ENCODE measurements at places on chromosomes 11 and 22.

GRCh38 chr22:45914309-45914708 is 62.7 kb downstream of the WNT7B start:
- DNase-seq = no peak

- no peak for DNase-seq
Measured at GRCh38 chr11:95067841-95068219, 1.1 kb downstream of the SRSF8 start.

- no peak for DNase-seq
Measured at GRCh38 chr11:5700421-5701054, 10.9 kb downstream of the TRIM22 start.

- DNase-seq = no peak
Measured at GRCh38 chr11:15851051-15851498, 505.3 kb downstream of the SOX6 start.

GRCh38 chr22:41752011-41752970 is 48.2 kb upstream of the CCDC134 start:
- no peak for DNase-seq

GRCh38 chr22:48921411-48921903 is 906.2 kb downstream of the BRD1 start:
- no peak for DNase-seq

DNA sequence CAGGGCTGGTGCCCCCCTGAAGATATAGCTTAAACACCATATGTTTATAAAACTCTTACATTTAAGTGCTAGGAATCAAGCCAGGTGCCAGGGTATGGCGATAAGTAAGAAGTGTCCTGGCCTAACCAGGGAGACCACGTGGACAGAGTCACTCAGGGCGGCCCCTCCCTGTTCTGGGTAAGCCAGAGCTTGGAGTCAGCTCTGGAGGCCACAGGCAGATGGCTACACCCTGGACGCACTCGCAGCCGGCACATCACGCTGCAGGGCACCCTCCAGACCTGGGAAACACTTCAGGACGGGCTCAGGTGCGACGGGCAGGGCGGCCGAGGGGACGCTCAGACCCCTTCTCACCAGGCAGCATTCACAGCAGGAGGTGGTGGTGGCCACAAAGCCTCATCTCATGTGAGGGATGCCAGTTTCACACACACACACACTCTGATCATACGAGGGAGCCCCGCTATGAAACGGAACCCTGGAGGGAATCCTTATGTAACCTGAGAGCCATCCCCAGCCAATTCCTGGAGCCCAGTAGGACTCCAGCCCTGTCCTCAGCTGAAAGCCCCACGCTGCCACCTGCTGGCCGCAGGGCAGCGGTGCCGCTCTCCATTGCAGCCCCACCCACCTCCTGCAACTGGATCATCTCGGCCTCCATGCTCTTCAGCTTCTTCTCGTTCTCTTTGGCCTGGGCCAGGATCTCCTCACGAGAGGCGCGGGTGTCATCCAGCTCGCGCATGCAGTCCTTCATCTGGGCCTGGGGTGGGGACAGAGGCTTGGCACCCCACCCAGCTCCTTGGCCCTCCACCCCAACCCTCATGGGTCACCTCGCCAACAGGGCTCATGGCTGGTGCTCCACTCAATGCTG is 33.4 kb downstream of the APOL1 start:
- no peak for DNase-seq

DNA sequence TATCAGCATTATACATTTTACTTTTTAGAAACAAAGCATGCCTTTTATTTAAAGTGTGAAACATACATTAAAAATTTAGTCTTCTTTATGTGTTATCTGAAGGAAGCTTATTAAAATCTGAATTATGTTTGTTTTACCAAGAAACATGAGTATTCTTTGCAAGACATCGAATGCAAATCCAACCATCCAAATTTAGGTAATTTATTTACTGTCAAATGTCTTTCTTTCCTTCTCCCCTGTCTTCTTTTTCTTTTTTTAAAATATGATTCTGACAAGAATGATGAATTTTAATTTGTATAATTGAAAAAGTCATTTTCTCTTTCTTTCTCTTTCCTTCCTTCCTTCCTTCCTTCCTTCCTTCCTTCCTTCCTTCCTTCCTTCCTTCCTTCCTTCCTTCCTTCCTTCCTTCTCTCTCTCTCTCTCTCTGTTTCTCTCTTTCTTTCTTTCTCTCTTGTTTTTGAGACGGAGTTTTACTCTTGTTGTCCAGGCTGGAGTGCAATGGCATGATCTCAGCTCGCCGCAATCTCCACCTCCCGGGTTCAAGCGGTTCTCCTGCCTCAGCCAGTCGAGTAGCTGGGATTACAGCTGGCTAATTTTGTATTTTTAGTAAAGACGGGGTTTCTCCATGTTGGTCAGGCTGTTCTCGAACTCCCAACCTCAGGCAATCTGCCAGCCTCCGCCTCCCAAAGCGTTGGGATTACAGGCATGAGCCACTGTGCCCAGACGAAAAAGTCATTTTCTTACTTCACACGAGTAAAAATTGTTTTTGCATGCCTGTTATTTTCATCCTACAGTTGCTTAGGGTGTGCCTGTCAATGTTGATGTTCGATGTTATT is 157.5 kb downstream of the TMEM135 start:
- no peak for DNase-seq

- DNase-seq = no peak
Measured at GRCh38 chr11:110095554-110095953, 2.4 kb downstream of the ZC3H12C start.

DNA sequence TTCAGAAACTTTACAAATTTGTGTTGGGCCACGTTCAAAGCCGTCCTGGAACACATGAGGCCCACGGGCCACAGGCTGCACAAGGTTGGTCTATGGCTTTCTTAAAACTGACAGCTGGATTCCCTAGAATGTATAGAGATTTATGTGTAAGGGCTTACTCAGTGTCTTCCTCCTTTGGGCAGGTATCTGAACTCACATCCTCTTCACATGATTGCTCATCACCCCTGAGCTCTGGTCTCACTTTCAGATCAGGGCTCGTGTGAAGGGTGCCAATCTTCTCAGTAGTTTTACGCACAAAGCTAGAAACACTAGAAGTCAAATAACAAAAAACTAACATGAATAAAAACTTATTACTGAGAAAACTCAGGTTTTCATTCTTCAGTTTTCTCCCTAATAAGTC is 27.1 kb downstream of the HPS5 start:
- no peak for DNase-seq

- DNase-seq = no peak
Measured at GRCh38 chr11:57111619-57112018, 70.1 kb upstream of the LRRC55 start.

DNA sequence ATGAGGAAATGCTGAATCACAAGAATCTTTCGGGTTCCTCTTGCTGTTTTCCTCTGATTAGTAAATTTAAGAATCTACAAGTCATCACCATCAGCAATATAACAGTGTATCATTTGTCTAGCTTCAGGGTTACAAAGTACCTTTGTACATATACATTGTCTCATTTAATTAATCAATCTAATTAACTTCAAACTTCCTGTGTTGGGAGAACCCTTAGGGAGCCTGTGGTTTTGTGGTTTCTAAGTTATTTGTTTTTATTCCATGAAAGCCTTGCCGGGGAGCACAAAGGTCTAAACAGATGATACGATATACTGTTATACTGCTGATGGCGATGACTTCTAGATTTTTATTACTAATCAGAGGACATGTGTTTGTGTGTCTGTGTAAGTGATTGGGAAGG is 41.0 kb downstream of the TIMP3 start:
- DNase-seq = no peak

DNA sequence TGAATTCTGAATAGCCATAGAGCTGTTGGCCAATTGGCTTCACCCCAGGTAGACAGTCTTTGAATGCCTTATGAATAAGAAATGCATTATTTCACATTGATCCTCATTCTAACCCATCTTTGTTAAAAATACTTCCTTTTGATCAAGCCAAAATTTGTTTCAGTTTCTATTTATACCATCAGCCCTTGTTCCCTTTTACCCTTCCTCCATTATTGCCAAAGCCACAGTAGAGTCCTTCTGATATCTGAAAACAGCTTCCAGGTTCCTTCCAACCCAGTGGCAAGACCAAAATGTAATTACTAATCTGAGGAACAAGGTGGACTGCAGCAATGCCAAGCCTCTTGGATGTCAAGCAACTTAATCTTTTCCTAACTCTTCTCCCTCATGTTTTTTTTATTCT is 458.8 kb downstream of the BUD13 start:
- no peak for DNase-seq

- no peak for DNase-seq
Measured at GRCh38 chr11:125588505-125588904, 4.1 kb upstream of the STT3A start.
